Stimulated activated CD8-positive, alpha-beta memory T cell treated with anti-CD3 and anti-CD28 coated beads, Interleukin-2, amount 100 ng/mL, for 48 hours (primary cell): ENCODE measurements at places on chromosomes 12 and 14.

DNA sequence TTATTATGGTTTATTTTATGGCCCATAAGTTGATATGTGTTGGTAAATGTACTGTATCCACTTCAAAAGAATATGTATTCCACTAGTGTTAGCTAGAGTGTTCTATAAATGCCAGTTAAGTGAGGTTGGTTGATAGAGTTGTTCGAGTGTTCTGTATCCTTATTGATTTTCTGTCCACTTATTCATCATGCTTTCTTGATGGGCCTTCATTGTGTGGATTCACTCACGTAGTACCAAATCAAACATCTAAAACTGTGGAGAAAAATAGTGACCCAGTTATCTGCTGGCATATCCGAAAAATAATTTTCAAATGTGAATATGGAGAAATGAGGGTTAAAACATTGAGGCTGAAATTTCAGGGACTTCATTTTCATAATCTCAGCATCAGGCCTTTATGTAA is 230.4 kb downstream of the TRHDE start:
- DNase-seq: no peak

DNA sequence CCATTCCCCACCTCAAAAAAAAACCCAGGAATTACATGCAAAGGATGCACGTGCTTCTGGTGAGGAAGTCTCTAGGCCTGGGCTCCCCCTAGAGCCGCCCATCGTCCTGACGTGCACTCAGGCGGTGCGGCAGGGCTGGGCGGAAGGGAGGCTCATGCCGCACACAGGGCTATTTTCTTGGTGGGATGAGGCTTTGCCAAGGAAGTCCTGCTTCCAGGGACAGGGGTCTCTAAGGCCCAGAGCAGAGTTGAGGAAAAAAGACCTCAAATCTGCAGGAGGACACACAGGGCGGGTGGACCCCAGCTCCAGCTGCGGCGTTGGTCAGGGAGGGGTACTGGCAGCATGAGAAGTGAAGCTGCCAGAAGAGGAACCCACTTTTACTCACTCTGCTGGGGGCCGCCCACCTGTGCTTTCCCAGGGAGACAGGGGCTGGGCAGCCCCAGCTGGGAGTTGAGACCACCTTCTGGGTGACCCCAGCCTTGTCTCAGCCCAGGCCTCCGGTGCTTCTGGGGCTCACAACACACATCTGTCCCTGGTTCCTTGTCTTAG is 4.2 kb downstream of the RHOF start:
- DNase-seq: no peak

DNA sequence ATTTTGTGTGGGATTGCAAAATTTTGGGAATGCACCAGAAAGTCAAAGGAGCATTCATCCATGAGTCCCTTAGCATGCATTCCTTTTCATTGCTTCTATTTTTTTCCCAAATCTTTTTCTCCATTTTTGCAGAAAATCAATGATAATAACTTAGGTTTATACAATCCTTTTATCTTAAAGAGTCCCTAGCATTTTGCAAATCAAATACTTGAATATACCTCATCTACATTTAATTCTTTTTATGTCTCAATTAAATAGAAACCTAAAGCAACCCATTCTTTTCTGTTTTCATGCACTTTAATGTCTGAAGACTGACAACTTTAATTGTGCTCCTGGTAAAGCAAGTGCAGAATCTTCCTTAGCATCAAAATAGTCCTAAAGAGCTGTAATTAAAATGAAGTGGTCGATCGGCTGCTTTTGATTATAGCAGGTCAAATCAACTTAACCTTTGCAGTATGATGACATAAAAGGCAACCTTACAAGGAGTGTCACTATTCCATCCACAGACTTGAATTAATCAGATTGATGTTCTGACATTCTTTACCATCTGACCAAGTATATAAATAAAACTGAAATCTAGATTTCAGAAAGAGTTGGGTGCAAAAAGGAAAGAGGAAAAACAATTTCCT is 168.4 kb downstream of the ALG10B start:
- DNase-seq: no peak

GRCh38 chr12:92022093-92022492 is 123.6 kb downstream of the BTG1 start:
- DNase-seq: no peak

DNA sequence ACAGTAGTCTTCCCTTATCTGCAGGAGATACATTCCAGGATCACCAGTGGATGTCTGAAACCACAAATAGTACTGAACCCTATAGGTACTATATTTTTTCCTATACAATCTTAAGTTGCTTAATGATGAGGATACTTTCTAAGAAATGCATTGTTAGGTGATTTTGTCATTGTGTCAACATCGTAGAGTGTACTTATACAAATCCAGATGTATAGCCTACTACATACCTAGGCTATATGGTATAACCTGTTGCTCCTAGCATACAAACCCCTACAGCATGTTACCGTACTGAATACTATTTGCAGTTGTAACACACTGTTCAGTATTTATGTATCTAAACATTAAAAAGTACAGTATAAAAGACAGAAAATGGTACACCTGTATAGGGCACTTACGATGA is 165.9 kb downstream of the SLC35F4 start:
- DNase-seq: no peak

- DNase-seq: no peak
These were observed 238.0 kb upstream of the DDHD1 start for GRCh38 chr14:53391156-53391555.

GRCh38 chr14:42911642-42912041 is 1305.0 kb downstream of the LRFN5 start:
- no peak for DNase-seq

- DNase-seq: no peak
These were observed 83.1 kb downstream of the ARL6IP4 start for GRCh38 chr12:123063535-123063934.

DNA sequence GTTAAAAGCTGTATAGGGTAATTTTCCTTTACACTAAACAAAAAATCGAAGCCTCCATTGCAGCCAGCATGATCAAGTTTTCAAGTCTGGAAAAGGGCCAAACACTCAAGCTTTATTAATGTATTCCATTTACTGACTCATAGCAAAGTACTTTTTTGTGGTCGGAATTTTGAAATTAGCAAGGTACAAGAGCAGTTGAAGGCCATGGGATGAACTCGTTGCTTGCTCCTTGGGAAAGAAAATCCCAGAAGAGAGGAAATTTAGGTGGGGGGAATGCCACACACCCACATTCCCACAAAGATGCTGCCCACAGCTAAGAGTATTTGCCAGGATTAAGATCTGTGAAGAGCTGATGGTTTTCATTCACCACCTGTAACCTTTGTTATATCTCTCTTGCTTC is 333.7 kb downstream of the EGLN3 start:
- no peak for DNase-seq

DNA sequence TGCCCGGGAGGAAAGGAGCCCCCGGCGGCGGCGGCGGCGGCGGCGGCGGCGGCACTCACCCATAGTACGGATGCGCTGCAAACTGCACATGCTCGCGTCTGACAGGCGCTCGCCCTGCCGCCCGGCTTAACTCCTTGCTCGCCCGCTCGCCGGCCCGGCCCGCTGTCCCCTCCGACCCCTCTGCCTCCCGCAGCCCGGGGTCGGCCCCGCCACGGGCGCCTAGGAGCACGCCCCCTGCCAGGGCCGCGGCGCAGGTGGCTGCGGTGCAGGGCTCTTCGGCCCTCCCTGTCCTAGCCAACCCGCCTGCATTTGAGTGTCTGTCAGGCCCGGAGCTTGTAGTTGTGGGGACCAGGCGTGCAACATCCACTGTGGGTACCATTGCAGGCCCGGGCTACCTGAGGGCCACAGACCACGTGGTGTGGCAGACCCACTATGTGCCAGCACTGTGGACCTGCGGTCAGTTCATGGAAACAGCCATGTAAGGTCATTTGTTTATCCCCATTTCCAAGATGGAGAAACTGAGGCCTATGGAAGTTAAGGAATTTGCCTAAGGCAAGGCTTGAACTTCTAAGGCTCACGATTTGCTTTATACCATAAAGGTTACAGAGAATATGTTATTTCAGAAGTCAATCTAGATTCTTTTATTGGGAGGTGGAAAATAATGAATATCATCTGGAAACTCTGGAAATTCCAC is 17.6 kb upstream of the PLEKHH1 start:
- no peak for DNase-seq

GRCh38 chr14:57898837-57899572 is 33.1 kb upstream of the SLC35F4 start:
- DNase-seq: no peak

DNA sequence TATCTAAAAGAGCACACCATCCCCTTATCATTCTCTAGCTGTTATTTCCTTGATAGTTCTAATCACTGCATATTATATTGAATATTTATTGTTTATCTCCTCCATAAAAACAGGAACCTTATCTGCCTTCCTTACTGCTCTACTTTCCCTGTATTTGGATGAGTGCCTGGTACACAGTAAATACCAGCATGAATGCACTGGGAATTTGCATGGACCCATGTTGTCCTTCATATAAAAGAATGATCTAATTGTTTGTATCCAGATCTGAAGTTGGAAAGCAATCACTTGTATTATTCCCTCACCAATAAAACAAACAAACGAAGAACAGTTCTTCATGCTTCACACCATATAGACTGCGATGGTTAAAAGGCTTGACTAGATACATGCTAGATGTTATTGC is 15.3 kb upstream of the CNOT2 start:
- DNase-seq: no peak
